ENCODE measurements at places on chromosomes 11 and 22.

- DNase-seq, result peak; percentile 27
These were observed 49.3 kb downstream of the LRFN4 start for GRCh38 chr11:66906061-66906733.

- peak; percentile 24 for DNase-seq
These were observed 910 bp downstream of the CLTCL1 start for GRCh38 chr22:19290400-19291217.

- no peak for DNase-seq
These were observed 2.8 kb upstream of the CD3E start for GRCh38 chr11:118301600-118302195.

GRCh38 chr22:50032109-50032871 is 19.7 kb upstream of the IL17REL start:
- DNase-seq, result no peak

DNA sequence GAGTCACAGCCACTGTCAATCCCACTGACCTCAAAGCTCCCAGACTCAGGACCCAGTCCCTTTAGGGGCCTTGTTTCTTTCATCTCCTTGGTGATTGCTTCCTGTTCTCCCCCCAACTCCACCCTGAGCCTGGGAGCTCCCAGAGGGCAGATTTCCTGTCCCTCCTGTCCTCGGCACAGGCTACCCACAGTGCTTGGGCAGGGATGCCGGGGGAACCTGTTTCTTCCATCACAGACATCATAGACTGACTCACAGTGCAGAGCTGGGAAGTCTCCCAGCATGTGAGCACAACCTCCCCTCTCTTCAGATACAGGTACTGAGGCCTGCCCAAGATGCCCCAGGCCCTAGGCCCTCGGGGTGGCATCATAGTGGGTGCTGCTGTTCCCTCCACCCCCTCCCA is 16.6 kb downstream of the TRIM29 start:
- DNase-seq, result no peak

DNA sequence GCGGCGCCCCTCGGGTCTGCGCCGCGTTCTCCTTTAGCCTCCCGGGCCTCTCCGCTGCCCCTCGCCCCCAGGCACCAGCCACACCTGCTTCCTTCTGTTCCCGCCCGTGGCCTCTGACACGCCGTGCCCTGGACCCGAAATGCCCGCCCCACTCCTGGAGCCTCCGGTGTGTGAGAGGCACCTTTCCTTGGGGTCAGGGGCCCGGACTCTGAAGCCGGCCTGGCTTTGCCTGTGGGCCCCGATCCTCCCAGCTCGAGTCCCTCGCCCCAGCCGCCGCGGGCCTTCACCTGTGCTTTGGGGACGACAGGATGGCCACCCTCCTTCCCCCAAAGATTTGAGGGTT is 661 bp upstream of the CDPF1 start:
- DNase-seq, result no peak

DNA sequence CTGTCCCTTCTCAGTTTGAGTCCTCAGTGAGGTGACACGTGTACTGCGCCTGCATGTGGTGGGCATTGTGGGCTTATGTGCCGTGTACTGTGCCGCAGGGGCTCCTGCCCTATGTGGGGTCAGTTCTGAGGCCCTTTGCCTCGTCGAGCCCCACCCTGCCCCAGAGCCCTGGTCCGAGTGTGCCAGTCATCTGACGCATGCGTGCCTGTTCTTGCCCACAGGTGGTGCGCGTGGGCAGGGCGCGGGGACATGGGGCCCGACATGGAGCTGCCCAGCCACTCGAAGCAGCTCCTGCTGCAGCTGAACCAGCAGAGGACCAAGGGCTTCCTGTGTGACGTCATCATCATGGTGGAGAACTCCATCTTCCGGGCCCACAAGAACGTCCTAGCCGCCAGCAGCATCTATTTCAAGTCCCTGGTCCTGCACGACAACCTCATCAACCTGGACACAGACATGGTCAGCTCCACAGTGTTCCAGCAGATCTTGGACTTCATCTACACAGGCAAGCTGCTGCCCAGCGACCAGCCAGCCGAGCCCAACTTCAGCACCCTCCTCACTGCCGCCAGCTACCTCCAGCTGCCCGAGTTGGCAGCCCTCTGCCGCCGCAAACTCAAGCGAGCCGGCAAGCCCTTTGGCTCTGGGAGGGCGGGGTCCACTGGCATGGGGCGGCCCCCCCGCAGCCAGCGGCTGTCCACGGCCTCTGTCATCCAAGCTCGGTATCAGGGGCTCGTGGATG is 22.3 kb upstream of the TMEM191C start:
- no peak for DNase-seq

- DNase-seq, result no peak
These were observed 388.9 kb upstream of the ANO3 start for GRCh38 chr11:25943031-25943430.

- DNase-seq, result peak; percentile 42
These were observed 17.2 kb upstream of the CRYBB3 start for GRCh38 chr22:25182131-25183110.

DNA sequence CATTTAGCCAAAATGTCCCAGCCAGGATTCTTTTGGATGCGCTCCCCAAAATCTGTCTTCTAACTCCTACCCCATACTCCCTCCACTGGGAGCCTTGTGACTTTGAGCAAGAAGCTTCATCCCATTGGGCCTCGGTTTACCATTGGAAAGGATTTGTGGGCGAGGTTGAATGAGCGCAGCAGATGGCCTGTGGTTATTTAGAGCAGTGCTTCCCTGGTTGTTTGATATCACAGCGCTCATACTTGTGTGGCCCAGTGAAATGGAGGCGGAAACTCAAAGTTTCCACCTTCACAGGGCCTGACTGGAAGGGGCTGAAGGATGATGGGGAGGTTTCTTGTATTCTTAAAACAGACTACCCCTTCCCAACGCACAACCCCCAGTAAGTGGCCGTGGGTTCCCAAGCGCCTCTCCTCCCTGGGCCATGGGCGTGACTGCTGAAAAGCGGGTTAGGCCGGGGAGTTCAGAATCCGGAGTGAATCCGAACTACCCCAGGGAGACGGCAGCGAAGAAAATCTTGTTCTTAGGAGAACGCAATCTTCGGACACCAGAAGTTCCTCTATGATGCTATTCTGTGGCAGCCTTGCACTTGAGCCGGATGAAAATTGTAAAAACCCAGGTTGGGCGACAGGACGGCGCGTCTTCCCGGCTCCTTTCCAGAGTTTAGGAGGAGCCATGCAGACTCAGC is 1.2 kb upstream of the ATF4 start:
- peak; percentile 57 for DNase-seq

GRCh38 chr11:16770016-16770415 is 31.6 kb downstream of the C11orf58 start:
- DNase-seq, result no peak

GRCh38 chr11:108966206-108966605 is 301.3 kb downstream of the DDX10 start:
- DNase-seq, result no peak

DNA sequence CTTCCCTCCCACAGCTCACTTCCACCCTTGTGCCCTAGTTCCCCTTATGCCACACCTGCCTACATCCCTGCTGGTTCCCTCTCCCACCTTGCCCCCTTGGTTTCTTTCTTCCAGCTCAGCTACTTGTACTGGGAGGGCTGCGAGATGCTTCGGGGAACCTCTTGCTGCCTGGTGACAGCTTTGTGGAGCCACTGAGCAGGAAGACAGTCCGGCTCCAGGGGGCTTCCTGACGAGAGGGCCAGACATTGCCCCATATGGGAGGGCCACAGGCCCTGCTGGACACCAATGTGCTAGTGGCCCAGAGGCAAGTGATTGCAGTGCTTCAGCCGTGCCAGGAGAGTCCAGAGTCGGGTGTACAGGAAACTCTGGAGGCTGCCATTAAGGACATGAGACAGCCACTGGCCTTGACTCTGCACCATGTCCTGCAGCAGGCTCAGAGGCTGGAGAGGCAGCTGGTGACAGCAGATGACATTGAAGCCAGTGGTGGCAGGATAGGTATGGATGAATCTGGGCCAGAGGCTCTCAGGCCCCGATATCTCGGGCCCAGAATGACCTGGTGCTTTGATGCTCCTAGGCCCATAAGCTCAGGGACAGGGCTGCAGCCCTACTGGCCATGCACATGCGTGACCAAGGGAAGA is 54.3 kb downstream of the BTG4 start:
- peak; percentile 5 for DNase-seq

DNA sequence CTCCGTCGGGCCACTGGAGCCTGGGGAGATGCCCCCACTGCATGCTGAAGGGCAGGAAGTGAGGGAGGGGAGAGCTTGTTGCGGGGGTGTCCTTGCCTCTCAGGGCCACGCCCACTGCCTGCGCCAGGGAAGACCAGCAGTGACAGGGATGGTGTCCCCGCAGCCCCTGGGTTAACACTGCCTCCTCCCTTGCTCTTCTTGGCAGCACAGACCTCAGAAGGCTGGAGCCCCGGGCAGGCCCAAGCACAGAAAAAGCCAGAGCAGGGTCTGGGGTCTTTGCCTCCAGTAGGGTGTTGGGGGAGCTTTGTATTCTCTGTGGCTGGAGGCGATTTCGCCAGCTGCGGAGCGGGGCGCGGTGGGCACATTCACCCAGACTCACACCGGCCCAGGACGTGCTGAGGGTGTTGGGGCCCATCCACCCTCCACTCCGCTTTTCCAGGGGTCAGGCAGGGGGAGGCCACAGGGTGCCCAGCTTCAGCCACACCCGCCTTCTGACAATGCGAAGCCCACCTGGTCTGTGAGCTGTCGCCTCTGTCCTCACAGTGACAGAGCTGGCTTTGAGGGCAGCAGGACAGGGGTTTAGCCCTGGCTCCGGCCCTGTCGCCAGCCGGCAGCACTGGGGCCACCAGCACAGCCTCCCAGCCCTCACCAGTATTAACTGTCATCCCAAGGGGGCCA is 83.7 kb downstream of the CDKN1C start:
- no peak for DNase-seq

GRCh38 chr11:122978299-122978620 is 3.4 kb downstream of the BSX start:
- DNase-seq, result no peak

GRCh38 chr11:113818426-113818825 is 38.8 kb downstream of the CLDN25 start:
- no peak for DNase-seq

- DNase-seq, result peak; percentile 52
These were observed 612 bp downstream of the GTSE1 start for GRCh38 chr22:46297151-46297812.

- no peak for DNase-seq
These were observed 2.9 kb downstream of the C11orf87 start for GRCh38 chr11:109424901-109425300.

GRCh38 chr11:3175194-3175593 is 10.1 kb upstream of the OSBPL5 start:
- no peak for DNase-seq

DNA sequence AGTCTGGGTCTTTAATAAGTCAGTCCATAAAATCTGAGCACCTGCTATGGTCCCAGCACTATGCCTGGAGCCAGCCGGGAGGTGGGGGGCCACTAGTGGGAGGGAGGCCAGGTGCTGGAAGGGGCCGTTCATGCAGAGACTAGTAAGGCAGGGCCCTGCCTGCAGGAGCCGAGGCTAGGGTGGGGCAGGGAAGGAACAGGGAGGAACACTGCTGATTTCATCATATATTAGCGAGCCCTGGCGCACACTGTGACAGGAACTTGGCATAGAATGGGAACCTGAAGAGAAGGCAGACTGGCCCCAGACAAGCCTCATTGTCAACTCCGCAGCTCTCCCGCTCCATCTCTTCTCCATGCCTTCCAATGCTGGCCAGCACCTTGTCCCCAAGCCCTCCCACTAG is 7.1 kb downstream of the VSIG10L2 start:
- no peak for DNase-seq

- DNase-seq, result no peak
These were observed 130.5 kb upstream of the ANO3 start for GRCh38 chr11:26201411-26201810.

- no peak for DNase-seq
These were observed 7.9 kb downstream of the RGL4 start for GRCh38 chr22:23698673-23699235.

DNA sequence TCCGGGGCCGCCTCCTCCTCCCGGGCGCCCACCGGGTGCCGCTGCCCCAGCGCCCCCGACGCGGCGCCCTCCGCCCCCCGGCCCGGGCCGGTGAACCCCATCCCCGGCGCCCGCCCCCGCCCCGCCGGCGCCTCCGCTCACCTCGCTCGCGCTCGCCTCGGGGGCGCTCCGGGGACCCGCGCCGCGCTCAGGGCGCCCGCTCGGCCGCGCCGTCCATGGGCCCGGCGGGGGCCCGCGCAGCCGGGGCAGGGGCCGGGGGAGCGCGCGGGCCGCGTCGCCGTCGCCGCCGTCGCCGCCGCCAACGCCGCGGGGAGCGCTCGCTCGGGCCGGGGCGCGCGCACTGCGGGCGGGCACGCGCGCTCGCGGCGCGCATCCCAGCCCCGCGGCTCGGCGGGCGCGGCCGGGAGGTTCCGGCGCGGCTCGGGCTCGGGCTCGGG is 293 bp downstream of the DUSP8 start:
- DNase-seq, result no peak

GRCh38 chr22:44734278-44734677 is 18.1 kb upstream of the ARHGAP8 start:
- DNase-seq, result no peak
